ENCODE measurements at places on chromosomes 13 and 19.

DNA sequence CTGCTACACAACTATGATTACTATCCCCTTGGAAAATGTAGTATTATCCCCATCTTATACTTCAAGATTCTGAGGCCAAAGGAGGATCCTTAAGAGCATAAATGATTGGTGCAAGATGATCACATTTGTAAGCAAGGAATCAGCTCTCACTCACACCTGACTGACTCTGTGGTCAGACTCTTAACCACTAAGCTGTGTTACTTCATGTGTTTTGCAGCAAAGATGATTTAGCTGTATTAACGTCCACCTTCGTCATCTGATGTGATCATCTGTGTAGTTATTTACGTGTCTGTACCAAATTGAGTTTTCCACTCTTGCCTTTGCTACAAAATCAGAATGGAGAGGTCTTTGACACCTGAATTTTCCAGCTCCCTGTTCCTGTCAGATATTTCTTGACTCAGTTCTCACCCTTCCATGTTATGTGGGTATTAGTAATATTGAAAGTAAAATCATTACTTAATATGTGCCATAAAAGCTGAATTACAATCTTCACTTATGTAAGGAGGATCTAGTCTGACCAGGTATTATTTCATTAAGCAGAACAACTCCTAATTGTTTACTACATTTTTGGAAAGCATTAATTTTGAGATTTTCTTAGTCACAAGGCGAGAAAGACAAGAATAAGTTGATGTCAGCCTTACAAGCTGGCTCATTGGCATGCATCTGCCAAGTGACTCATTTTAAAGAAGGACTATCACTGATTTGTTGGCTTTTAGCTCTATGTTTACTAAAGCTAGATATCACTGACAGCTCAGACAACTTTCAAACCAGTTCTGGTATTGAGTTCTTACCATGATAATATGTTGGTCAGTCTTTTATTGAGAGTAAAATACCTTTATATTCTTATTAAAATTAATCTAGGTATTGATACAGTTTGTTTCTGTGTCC, 1279.8 kb upstream of the PCDH9 start:
- no peak for DNase-seq

DNA sequence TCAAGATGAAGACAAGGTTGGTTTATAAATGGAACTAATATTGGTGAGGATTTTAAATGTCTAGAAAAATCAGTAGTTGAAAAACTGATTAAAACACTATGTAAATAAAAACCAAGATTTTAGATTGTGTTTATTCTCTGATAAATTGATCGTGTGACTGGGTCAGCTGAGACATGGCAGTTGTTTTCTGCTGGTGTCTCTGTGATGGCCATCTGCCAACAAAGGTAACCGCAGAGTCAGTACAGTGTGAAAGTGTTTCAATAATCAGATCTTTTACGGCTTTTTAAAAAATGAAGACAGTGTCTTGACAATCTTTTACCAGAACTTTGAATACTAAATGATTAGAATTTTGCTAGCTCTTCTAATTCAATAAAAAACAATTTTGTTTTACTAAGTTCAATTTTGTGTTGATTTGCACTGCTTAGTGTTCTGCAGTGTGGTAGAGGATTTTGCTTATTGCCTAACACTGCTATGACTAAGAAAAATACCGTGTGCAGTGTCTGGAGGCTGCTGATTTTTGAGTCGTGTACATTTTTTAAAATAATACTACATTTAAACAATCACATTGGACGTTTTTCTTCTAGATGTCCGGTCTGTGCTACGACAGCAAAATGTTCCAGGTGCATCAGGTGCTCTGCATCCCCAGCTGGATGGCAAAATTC, 32.7 kb upstream of the GPR183 start:
- DNase-seq, result no peak

GRCh38 chr13:25179832-25180774, 8.0 kb upstream of the AMER2 start:
- no peak for DNase-seq

GRCh38 chr19:36128392-36128736, 11.5 kb upstream of the CAPNS1 start:
- no peak for DNase-seq

DNA sequence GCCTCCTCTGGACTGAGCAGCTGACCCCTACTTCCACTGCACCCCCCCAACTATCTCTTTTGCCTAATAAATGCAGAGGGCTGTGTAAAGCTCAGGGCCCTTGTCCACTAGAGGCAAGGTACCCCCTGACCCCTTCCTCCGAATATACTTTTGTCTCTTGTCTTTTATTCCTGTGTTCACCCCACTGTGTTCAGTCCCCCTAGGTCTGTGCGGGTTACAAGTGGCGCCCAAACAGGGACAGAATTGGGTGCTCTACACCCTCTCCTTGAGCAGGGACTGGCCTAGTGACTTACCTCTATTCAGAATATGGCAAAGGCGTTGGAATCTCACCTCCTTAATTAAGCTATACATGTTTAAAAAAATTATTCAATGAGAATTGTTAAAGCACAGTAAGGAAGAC, 15.0 kb downstream of the ZNF350 start:
- no peak for DNase-seq

- DNase-seq, result no peak
Observed at GRCh38 chr13:100298691-100299090, 209.8 kb downstream of the PCCA start.

DNA sequence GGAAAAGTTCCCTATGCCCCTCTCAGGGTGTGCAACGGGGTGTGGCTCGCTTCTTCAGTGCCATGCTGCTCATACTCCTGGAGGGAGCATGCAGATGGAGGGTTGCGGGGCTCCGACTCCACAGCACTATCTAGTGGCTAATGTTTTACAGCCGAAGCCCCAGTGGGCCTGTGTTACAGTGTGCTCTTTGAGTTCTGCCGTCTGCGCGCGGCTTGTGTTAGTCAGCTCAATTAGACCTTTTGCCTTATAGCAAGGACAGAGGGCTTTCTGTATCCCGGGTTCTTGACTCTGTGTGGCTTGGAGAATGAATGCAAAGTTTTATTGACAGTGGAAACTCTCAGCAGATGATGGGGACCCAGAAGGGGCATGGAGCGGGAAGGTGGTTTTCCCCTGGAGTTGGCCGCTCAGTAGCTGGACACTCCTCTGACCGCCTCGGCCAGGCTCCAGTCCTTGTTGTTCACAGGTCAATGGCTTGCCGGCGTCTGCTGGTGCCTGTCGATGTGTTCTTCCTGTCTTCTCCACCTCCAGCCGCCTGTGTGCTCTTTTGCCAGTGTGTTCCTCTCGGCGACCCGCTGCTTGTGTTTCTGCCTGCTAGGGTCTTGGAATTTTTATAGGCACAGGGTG, 383.4 kb downstream of the LMO7 start:
- no peak for DNase-seq

- no peak for DNase-seq
Observed at GRCh38 chr13:51623473-51623872, 39.2 kb downstream of the WDFY2 start.

GRCh38 chr19:30029721-30030510, 87.9 kb downstream of the URI1 start:
- no peak for DNase-seq

DNA sequence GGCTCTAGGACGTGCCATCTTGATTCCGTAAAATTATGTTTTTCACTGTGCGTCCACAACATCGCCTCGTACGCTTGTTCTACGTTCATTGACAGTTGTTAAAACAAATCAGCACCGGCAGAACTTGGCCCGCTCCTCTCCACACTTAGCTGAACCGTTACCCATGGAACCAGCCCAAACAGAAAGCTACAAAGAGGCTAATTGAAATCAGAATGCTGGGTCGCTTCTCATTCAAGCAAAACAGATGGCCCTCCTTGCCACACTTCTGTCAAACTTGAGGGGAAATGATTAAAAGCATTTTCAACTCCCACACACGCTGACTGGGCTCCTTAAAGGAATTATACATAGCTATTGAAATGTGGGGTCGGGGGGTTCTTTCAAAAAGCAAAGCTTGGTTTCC, 71.6 kb downstream of the TM9SF2 start:
- DNase-seq, result no peak

DNA sequence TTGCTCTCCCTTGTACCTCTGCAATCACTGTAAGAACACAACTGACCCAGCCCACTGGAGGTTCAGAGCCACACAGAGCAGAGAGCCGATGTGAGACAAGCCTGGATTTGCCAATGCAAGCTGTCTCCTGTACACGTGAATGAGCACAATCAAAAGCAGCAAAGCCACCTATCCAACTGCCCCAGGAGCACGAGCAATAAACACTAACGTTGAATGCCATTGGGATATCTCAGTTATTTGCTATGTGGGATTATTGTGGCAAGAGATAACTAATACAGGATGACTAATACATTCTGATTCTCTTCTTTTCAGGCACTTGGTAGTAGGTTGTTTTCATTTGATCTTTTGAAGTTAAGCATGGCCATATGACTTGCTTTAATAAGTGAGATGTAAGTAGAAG, 85.2 kb upstream of the FAM216B start:
- no peak for DNase-seq

GRCh38 chr19:10291554-10292205, 1.9 kb downstream of the ICAM5 start:
- DNase-seq, result no peak

- no peak for DNase-seq
Observed at GRCh38 chr19:31275068-31275334, 74.2 kb downstream of the TSHZ3 start.

DNA sequence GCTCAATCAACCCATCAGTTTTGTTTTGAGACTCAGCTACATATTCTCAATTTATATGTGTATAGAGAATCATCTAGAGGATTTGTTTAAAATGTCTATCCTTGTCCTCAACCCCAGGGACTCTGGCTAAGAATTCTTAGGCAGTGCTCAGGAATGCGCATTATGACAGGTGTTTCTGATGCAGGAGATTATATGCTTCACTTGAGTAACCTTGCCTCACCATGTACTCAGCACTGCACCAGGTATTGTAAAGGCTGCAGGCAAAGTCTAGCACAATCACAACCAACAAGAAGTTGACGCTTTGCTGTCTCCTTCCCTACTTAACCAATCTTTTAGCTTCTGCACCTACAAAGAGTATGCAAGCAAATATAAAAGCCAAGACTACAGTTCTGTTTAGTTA, 79.6 kb downstream of the LACC1 start:
- no peak for DNase-seq

GRCh38 chr19:54462655-54463530, 685 bp downstream of the LENG9 start:
- peak; percentile 68 for DNase-seq

DNA sequence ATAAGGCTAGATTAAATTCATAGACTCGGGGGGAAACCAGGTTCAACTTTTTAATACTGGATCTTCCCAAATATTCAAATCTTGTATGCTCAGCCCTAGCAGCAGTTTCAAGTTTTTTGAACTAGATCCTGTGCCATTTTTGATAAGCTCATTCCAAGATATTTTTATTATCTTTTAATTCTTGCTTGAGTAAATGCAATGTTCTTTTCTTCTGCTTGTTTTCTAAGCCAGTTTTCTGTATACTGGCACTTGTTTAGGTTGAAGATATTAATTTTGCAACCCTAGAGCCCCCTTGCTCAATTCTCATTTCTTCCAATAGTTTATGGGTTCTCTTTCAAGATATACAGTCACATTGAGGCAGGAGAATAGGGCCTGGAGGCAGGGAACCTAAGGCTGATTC, 13.1 kb upstream of the PNMA8C start:
- DNase-seq, result no peak

DNA sequence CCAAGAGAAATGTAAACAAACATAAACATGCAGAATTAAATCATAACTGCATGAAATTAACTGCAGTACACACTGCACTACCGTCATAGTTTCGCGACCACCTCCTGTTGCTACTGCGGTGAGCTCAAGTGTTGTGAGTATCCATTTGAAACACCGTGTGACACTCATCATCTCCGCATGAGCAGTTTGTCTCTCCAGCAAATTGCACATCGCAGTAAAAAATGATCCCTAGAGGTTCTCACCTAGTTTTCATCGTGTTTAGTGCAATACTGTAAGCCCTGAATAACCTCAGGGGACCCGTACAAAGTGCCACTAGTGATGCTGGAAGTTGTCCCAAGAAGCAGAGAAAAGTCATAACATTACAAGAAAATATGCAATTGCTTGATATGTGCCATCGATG, 147.7 kb downstream of the DPF1 start:
- DNase-seq, result no peak

Measured in stimulated activated CD4-positive, alpha-beta T cell treated with anti-CD3 and anti-CD28 coated beads, Interleukin-1b, Interleukin-23, amount 100 ng/mL, for 48 hours (primary cell).